Hindlimb muscle (tissue), 1 donor: ENCODE measurements at places on chromosomes 7 and 10.

DNA sequence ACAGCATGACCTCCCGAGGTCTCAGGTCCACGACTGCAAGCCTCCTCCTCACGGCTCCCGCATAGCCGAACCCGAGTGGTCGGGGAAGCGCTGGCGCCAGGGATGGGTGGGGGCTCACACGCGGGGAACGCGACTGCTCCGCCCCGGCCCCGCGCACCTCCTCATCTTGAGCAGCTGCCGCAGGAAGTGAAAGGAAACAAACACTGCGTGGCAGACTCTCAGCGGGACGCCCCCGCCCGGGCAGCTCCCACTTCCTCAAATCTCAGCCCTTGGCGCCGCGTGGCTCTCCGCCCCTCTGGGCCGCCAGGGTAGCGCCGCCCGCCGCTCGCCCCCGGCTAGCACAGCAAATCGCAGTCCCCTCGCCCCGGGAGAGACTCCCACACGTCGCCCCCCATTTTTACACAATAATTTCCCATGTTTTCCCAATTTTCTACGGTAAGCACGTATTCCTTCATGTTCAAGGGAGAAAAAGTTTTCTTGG lies at the start of gene TMEM243:
Gene TMEM243, minus strand, starts transcription at position 188 of the 481 bp plus-strand sequence. CDS start 229 bp downstream, outside the sequence.
- peak; percentile 77 for DNase-seq

GRCh38 chr10:127375461-127375860 lies 173.6 kb upstream of the NPS start:
- DNase-seq = no peak

DNA sequence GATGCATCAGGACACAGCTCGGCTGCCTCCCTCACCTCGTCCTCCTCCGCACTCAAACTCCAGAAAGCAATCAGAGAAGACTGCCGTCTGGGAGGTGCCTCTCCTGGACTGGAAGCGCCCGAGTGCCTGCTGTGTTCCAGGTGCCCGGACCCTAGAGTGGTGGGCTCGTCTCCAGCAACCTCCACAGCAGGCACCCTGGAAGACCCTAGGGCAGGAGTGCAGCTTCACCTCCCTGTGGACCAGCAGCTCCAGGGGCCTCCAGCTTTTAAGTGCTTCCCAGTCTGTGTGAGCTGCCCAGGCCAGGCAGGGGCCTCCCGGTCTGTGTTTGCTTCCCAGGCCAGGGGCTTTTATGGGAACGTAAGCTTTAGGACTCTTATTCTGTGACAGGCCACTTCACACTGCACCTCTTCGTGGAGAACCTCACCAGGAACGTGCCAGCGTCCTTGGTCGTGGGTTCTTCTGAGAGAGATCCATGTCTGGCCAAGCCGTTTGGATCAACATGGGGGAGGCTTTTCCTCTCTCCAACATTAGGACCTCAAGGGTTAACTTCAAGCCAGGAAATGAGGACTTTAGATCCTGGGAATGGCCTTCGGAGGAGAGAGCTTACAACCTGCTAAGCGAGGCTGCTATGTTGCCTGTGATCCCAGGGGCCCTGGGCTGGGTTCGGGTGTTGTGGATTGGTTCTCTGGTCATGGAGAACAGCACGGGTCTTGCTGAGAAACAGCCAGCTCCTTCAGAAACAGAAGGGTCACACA lies 5.9 kb upstream of the PWWP2B start:
- DNase-seq = no peak

DNA sequence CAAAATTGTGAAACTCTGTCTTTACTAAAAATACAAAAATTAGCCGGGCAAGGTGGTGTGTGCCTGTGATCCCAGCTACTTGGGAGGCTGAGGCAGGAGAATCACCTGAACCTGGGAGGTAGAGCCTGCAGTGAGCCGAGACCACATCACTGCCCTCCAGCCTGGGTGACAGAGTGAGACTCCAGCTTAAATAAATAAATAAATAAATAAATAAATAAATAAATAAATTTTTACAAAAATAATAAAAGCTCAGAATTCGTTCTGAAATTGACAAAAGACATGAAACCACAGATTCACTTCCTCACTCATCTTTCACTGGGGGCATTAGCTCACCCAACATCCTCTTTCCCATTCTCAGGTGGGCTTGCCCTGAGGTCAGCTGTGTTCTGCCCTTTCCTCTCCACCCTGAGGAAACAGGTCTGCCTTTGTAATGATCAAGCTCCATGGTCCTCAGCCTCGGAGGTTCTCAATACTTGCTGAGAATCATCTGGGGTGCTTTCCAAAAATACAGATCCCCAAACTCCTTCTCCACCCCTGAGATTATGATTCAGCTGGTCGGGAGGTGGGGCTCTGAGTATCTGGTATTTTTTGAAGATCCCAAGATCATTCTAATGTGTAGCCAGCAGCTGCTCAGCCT lies 29.2 kb upstream of the APBB1IP start:
- no peak for DNase-seq

DNA sequence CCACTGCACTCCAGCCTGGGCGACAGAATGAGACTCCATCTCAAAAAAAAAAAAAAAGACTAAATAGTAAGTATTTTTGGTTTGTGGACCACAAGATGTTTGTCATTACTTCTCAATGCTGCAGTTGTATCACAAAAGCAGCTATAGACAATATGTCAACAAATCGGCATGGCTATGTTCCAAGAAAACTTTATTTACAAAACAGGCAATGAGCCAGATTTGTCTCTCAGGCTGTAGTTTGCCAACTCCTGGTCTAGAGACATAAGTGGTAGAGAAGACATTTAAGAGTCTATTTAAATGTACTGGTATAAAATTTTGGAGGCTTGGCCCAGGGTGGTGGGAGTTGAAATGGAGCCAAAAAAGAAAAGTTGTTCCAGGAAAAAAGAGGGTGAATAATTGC lies 185.8 kb downstream of the SORCS1 start:
- no peak for DNase-seq

GRCh38 chr7:42189535-42189934 lies 47.5 kb downstream of the GLI3 start:
- no peak for DNase-seq

- DNase-seq = no peak
Measured at GRCh38 chr7:159209429-159209828, 64.8 kb upstream of the VIPR2 start.

GRCh38 chr7:95581467-95581866 lies 14.8 kb downstream of the PDK4 start:
- no peak for DNase-seq

- no peak for DNase-seq
Measured at GRCh38 chr7:14071045-14071444, 81.6 kb upstream of the ETV1 start.

DNA sequence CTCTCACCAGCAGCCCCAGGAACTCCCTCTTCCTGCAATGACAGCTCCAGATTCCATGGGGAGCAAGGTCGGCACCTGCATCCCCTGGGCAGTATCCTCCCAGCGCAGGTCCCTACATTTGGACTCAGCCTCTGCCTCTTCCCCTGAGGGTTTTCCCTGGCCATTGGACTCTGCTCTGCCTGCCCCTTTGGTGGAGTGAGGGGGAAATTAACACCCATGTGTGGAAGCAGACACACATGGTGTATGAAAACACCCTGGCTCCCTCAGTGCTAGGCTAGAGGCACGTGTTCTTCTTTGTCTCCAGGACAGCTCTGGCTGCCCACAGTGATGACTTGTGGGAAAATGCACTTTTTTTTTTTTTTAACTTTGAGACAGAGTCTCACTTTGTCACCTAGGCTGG lies 8.4 kb downstream of the PRF1 start:
- DNase-seq = no peak

DNA sequence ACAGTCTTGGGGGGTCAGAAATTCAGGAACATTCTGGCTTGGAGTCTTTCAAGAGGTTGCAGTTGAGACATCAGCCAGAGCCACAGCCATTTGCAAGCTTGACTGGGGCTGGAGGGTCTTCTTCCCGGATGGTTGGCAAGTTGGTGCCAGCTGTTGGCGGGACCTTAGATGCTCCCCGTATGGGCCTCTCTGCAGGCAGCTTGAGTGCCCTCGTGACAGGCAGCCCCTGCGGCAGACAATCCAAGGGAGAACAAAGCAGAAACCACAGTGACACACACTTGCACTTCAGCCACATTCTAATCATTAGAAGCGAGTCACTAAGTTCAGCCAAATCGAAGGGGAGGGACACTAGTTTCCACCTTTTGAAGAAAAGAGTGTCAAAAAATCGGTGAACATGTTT lies 59.4 kb upstream of the MXI1 start:
- no peak for DNase-seq

- DNase-seq = no peak
Measured at GRCh38 chr7:79781716-79782115, 328.2 kb upstream of the MAGI2 start.

DNA sequence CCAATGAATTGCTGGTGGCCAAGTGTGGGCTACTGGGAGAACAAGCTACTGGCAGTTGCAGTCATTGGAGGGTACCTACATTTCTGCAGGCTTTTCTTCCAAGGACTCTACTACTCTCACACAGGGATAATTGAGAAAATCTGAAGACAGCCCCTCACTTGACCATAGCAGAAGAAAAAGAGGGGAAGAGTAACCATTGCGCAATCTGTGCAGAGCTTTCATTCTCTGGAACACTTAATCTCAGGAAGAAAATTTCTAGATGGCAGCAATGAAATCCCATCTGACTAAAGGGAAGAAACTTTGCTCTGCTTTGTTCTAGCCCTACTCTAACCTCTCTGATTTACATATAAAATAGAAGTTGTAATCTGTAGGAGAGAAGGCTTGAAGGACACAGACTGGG lies 1239.6 kb upstream of the SORCS1 start:
- no peak for DNase-seq

- DNase-seq = peak; percentile 11
Measured at GRCh38 chr10:120336911-120337540, 120.0 kb upstream of the PLPP4 start.

- DNase-seq = no peak
Measured at GRCh38 chr10:132834891-132835847, 49.2 kb upstream of the NKX6-2 start.

- no peak for DNase-seq
Measured at GRCh38 chr10:12914111-12914510, 87.4 kb downstream of the CCDC3 start.

GRCh38 chr10:65571011-65571570 lies 1354.7 kb upstream of the LRRTM3 start:
- DNase-seq = no peak

DNA sequence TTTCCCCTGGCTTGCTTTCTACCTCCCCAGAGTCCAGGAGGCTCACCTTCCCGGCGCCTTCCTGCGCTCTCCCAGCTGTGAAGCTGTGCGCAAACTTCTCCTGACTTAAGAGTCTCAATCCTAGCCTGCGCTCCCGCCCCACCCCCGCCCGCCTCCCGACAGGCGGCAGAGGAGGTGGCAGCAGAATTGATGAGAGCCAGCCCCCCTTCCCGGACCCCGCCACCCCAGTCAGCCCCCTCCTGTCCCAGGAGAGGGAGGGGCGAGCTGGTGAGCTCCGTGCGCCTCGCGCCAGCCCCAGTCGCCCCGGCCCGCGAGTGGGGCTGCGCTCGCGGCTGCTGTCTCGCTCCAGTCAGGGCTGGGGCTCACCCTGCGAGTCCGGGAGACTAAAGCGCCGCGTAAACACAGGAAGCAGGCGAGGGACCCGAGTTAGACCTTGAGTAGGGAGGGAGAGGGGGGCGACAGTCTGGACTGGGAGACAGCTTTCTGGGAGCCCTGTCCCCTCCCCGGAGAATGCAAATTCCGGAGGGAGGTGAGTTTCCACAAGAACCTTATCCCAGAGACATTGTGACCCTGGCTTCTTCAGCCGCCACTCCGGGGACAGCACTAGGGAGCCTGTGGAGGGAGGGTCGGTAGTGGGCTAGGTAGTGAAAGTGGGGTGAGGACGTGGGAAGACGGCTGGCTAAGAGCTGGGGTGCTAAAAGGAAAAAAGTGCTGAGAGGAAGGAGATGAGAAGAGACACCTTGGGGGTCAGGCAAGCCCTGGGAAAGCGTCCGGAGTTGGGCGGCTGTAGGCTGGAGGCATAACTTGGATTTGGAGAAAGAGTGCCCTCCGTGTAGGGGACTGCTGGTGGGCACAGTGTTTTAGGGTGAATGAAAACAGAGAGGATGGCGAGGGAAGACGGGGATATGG lies at the start of gene CALCR:
Gene CALCR, minus strand, starts transcription at position 79 of the 909 bp plus-strand sequence. CDS start 87,743 bp downstream, outside the sequence.
- no peak for DNase-seq

DNA sequence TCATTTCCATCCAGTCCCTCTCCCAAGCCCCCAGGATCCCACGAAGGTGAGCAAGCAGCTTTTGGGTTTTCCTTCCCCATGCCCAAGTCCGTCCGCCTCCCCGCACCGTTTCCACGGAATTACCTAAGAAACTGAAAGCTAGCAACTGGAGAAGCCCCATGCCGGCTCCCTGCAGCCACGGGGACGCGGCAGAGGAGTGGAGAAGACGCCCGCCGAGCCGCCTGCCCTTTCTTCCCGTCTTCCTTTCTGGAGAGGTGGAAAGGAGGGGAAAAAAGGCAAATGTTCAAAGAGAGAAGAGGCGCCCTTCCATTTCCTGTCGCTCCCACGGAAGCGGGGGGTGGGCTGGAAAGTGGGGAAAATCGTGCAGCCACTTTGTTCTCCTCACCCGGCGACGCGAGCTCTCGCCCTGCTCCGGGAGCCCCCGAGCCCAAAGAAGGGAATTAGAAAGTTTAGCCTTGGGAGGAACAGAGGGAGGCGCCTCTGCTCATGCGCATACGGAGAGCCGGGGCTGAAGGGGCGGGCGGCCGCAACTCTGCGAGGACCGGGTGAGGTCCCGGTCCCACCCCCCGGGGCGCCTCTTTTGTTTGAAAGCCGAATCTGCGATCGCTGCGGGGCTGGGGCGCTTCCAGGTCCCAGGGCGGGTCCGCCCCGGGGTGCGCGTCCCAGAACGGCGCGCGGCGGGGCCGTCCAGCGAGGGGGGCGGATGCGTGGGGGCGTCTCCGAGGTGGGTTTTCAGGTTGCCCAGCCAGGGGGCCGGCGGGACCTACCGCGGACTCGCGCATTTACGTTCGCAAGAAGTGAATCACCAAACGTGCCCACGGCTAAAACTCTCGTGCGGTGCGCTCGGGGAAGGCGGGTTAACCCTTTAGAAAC lies at the start of gene LAMB1:
Gene LAMB1, minus strand, starts transcription at position 436 of the 873 bp plus-strand sequence. Its CDS starts 276 bp downstream, at position 160.
- peak; percentile 77 for DNase-seq

DNA sequence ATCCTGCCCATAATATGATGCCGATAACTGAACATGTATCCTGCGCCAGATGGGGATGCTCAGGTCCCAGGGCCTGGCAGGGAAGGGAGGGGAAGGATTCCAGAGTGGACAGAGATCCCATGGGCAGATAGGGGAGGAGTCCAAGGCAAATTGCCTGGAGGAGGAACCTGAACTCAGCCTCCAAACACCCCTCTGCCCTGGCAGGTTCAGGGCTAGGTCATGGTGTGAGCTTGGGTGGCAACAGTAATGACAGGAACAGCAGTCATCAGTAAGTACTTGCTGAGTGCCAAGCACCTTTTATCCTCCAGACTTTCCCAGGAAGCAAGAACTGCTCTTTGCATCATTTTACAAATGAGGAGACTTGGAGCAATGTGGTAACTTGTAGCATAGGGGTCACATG lies 3.8 kb upstream of the PALD1 start:
- DNase-seq = no peak

DNA sequence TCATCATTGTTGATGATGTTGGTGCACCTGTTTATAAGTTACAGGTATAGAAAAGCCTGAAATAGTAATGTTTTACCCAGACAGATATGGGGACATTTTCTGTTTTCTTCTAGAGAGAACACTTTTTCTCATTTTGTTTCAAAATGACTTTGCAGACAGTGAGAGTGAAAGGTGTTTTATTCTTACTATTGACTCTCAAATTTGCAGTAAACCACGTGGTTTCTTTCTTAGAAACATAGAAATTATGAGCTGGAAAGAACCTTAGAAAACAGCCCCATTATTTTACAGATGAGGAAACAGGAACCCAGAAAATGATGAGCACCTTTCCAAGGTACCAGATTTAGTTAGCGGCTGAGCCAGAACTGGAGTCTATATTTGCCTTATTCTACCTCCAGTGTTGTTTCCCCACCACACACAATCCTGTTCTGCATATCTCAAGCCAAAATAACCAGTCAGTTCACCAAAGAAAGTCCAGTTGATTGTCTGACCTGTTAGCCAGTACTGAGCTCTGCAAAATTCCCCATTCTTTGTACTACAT lies 138.9 kb upstream of the AHR start:
- no peak for DNase-seq

- no peak for DNase-seq
Measured at GRCh38 chr10:77633376-77633775, 4.2 kb downstream of the KCNMA1 start.
